NK-92 treated with Interleukin-12 subunit alpha and Interleukin-12 subunit beta, amount 100 ng/mL, for 24 hours (cell line): ENCODE measurements at places on chromosomes 13 and 19.
A peak's percentile ranks its signal among the peaks of the same experiment; 100 is the strongest.

- DNase-seq = no peak
Measured at GRCh38 chr13:57629821-57630235, 1.7 kb upstream of the PCDH17 start.

GRCh38 chr19:30941591-30941990 lies 407.6 kb downstream of the TSHZ3 start:
- no peak for DNase-seq

DNA sequence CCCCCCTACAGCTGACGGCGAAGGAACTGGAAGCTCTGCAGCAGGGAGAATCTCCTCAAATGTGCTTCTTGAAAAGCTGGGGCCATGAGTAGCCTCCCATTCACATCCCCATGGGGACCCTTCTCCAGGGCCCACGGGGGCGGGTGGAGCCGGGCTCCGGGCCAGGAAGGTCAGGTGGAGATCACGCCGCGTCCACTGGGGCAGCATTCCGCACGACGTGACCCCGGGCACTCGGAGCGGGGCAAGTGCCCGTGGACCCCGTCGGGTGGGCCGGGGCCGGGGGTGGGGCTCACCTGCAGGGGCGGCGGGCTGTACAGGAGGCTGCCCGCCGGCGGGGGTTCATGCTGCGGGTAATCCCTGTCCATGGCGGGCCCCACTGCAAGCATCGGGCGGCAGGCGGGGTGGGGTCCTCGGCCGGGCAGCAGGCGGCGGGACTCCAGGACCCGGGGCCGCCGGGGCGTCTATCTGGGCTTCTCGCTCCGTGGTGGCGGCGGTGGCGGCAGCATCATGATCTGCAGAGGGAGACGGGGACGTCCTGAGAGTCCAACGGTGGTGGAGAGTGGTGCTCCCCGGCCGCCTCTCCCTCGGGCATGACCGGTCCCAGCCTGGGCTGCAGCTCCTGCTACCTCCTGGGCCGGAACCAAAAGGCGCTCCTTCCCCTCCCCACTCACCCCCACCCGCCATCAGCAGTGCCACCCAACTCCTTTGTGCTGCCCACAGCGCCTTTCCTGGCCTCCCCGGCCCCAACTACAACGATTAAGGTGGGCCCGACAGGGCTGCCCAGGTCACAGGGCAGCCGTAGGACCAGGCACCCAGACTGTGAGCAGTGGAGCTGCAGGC lies 20.0 kb downstream of the SBNO2 start:
- no peak for DNase-seq

- DNase-seq = no peak
Measured at GRCh38 chr13:75612354-75612753, 23.8 kb upstream of the LMO7 start.

- DNase-seq = no peak
Measured at GRCh38 chr13:23567906-23568460, 2.2 kb upstream of the TNFRSF19 start.

DNA sequence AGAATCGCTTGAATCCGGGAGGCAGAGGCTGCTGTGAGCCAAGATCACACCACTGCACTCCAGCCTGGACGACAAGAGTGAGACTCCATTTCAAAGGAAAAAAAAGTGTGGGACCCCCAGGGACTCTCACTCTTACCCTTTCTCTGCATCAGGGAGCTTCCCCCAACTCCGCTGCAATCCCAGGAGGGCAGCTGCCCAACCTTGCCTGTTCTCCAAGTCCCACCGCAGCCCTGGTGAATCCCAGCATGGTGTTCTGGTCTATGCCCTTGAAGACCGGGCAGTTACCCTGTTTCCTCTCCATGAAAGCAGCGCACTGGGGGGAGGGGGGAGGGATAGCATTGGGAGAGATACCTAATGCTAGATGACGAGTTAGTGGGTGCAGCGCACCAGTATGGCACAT lies 35.7 kb upstream of the DPRX start:
- DNase-seq = no peak

- no peak for DNase-seq
Measured at GRCh38 chr19:14183741-14184350, 22.1 kb downstream of the ADGRL1 start.

- no peak for DNase-seq
Measured at GRCh38 chr19:33275933-33276619, 26.3 kb downstream of the CEBPA start.

DNA sequence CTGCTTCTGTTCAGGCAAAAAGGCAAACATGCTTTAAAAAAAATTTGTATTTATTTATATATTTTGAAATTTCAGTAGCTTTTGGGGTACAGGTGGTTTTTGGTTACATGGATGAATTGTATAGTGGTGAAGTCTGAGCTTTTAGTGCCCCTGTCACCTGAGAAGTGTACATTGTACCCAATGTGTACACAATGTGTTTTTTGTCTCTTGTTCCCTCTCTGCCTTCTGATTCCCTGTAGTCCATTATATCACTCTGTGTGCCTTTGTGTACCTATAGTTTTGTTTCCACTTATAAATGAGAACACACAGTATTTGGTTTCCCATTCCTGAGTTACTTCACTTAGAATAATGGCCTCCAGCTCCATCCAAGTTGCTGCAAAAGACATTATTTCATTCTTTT lies 77.4 kb downstream of the PDS5B start:
- no peak for DNase-seq

- DNase-seq = no peak
Measured at GRCh38 chr19:22609630-22610029, 24.5 kb upstream of the ZNF492 start.

DNA sequence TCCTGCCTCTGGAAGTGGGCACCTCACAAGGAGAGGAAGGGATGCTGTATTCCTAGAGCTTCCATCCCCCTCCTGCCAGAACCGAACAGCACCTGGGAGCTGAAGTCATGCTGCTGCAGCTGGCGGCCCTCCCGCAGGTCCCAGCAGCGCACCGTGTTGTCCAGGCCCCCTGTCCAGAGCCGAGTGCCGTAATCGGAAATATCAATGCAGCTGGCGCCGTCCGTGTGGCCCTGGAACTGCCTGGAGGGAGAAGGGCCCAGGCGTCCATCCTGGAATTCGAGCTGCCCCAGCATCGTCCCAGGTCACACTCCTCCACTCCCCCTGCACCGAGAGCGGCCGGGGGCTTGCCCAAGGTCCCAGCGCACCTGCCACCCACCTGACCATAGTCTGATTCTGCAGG lies 23.7 kb downstream of the TLE2 start:
- DNase-seq = no peak

- DNase-seq = no peak
Measured at GRCh38 chr13:39616087-39616694, 13.2 kb upstream of the LHFPL6 start.

GRCh38 chr19:309206-309565 lies 18.0 kb upstream of the PLPP2 start:
- no peak for DNase-seq

GRCh38 chr19:32309711-32310390 lies 35.6 kb upstream of the ZNF507 start:
- no peak for DNase-seq

GRCh38 chr19:45477713-45478453 lies 10.1 kb downstream of the FOSB start:
- DNase-seq = no peak

GRCh38 chr13:20940083-20940482 lies 37.5 kb upstream of the XPO4 start:
- no peak for DNase-seq

DNA sequence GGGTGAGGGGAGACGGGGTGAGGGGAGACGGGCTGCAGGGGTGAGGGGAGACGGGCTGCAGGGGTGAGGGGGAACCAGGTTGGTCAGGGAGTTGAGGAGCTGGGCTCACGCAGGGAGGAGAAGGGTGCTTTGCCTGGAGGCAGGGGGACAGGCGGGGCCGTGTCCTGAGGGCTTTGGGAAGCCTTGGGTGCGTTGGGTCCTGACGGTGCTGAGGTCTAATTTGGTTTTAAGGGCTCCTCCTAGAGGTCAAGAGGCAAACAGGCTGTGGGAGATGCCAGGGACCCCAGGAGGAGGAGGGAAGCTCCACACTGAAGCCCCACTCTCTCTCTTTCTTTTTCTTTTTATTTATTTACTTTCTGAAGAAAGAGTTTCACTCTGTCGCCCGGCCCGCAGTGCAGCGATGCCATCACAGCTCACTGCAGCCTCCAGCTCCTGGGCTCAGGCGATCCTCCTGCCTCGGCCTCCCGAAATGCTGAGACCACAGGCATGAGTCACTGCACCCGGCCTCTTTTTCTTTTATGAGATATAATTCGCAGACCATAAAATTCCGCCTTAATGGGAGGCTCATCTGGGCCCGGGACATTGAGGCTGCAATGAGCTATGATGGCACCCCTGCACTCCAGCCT lies 9.3 kb upstream of the MISP start:
- DNase-seq = peak; percentile 51
